Breast epithelium (tissue), 4 donors: ENCODE measurements at places on chromosomes 5 and 9. TPM values are rescaled to one million over a fixed set of nuclear protein-coding genes. Genes with fewer than 3 reads are reported as not detected.

Gene SARDH
- total RNA-seq: 1.0 TPM

Gene PCDHGA5
- total RNA-seq: 9.4 TPM

Gene GLDC
- 2.6 TPM for total RNA-seq

Gene IRX2
- total RNA-seq: 26.2 TPM

Gene ACOT12
- not detected for total RNA-seq

Gene SVEP1
- total RNA-seq: 99.0 TPM

Gene PRRX2
- total RNA-seq: 35.1 TPM

Gene SAXO1
- not detected for total RNA-seq

Gene MYOZ3
- total RNA-seq: 0.33 TPM

Gene SOX30
- total RNA-seq: not detected

Gene PCDHA9
- total RNA-seq: 0.16 TPM

Gene TTC23L
- total RNA-seq: 2.0 TPM

Gene DTWD2
- 6.4 TPM for total RNA-seq

Gene STK10
- total RNA-seq: 17.1 TPM

Gene GGTA1
- 29.6 TPM for total RNA-seq

Gene RCL1
- 111 TPM for total RNA-seq

Gene SLC23A1
- total RNA-seq: not detected

Gene GPX8
- total RNA-seq: 24.9 TPM

Gene IL4
- not detected for total RNA-seq

Gene TMC1
- 0.16 TPM for total RNA-seq

Gene ANXA2R
- 4.6 TPM for total RNA-seq

Gene F2R
- total RNA-seq: 39.4 TPM

Gene CDC20B
- total RNA-seq: not detected

Gene CARTPT
- not detected for total RNA-seq

Gene SLC31A1
- 24.4 TPM for total RNA-seq

Gene PCDHGB3
- 5.3 TPM for total RNA-seq

Gene SLCO6A1
- total RNA-seq: not detected

Gene KCTD16
- total RNA-seq: 0.33 TPM

Gene TMEM174
- total RNA-seq: not detected

Gene ZNF354C
- total RNA-seq: 11.6 TPM

Gene TAF11L8
- total RNA-seq: not detected

Gene PHF24
- 0.33 TPM for total RNA-seq

Gene CSF1R
- 79.0 TPM for total RNA-seq

Gene ROR2
- 25.6 TPM for total RNA-seq

Gene RMRP
- total RNA-seq: 2,064 TPM

Gene KIF20A
- 2.1 TPM for total RNA-seq

Gene SPINK13
- not detected for total RNA-seq

Gene ARHGEF37
- total RNA-seq: 5.3 TPM

Gene TAS2R1
- not detected for total RNA-seq

Gene NRG2
- 7.2 TPM for total RNA-seq

Gene IL33
- total RNA-seq: 12.4 TPM

Gene GRIA1
- total RNA-seq: 0.33 TPM

Gene SPACA9
- 2.9 TPM for total RNA-seq

Gene GPR21
- total RNA-seq: 3.3 TPM

Gene EIF4EBP3
- 38.1 TPM for total RNA-seq

Gene MSANTD3
- 23.9 TPM for total RNA-seq

Gene CA9
- 5.0 TPM for total RNA-seq

Gene RPS23
- 4,143 TPM for total RNA-seq

Gene PCDHA2
- total RNA-seq: 0.59 TPM

Gene FREM1
- total RNA-seq: 12.2 TPM

Gene TYRP1
- total RNA-seq: not detected

Gene GRM6
- total RNA-seq: not detected

Gene MACIR
- total RNA-seq: 18.4 TPM

Gene ALDH7A1
- total RNA-seq: 83.0 TPM

Gene PCDHB8
- total RNA-seq: 0.73 TPM

Gene RPL12
- total RNA-seq: 3,232 TPM
